NCI-H1105 (cell line): ENCODE measurements at places on chromosomes 2 and 18.

DNA sequence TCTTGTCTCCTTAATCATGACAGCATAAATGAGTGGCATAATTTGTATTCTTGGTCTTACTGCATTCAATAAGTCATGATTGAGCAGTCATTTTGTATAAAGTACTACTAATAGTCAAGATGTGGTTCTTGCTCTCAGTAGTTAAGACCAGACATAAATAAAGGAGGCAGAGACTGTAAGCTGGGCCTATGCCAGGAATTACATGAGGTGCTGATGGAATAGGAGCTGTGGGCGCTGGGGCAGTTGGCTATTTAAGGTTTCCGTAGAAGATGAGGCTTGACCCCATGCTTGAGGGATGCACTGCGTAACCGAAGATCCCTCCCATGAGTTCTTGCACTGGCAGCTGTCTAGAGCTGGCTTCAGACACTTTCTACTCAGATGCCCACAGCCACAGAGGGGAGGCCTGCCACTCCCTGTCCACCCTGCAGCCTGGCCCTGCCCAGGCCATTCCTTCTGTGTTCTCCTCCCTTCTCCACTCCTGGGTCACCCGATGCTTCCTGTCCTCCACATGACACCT is 150.9 kb upstream of the REV1 start:
- DNase-seq = no peak

GRCh38 chr2:209564816-209565215 is 141.0 kb downstream of the MAP2 start:
- DNase-seq = no peak

DNA sequence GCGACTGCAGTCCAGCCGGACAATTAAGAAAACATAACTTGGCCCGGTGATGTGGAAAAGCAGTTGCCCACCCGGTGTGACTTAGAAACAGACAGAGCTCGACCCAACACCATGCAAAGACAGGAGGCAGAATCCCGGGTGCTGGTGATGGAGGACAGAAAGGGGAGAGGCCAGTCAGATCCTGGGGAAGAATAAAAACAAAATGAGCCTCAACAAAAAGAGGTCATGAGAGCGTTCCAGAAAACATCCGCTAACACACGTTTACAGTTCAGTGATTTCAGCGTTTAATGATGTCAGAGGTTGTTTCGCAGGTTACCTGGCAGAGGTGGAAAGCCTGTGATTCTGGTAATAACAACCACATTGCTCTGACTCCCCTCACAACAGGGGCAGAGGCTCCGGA is 111.9 kb downstream of the OSR1 start:
- DNase-seq = no peak

GRCh38 chr2:74427551-74427950 is 6.0 kb downstream of the WDR54 start:
- no peak for DNase-seq

DNA sequence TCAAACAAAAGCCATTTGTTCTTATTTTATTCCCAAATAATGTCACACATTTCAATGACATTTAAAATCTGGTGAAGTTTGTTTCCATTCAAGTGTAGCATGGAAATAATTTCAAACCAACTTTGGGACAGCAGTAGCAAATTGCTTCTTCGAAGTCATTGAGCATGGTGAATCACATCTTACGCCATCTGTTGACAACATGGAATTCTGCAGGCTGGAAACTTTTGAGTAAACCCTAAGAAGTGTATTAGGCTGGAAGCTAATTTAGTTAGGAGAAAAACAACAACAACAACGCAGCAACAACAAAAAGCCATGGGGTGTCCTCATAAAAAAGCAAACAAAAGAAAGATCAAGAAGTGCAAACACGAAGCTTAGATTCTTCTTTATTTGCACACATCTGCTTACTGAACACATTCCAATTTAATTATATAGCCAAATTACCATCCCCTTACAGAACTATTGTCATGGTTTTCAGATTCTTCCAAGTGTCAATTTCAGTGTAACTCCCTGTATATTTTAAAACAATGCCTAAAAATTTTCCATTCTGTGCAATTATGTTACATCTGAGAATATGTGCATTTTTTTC is 659.0 kb upstream of the CDH7 start:
- DNase-seq = peak; percentile 30

DNA sequence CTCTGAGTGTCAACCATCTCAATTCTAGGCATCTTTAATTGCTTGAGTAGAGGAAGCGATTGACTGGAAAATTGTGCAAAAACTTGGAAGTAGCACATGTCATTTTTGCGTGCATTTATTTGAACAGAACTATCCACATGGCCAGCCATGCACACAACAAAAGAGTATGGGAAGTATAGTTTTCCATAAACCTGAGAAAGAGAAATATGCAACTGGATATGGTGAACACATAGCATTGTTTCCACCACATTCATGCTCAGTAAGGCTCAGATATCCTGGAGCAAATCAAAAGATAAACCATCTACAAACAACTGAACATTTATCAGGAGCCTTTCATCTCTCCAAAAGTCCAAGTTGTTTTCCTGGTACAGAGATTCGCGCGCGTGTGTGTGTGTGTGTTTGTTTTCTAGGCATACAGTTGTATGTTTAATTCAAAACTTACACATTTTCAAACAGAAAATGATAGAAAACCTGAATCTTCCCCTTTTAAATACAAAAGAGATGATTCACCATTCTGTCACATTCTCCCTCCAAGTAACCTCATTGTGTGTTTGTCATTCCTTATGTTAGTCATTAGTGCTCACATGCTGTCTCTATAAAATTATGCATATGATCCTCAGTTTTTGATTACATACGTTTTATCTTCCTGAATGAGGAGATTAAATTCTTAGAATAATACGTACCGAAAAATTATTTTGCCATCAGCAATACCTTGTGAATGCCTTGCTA is 780.4 kb upstream of the NRXN1 start:
- no peak for DNase-seq

- no peak for DNase-seq
Measured at GRCh38 chr18:34913837-34914661, 127.2 kb upstream of the MAPRE2 start.

- DNase-seq = no peak
Measured at GRCh38 chr18:76610933-76611749, 116.1 kb upstream of the ZNF516 start.

DNA sequence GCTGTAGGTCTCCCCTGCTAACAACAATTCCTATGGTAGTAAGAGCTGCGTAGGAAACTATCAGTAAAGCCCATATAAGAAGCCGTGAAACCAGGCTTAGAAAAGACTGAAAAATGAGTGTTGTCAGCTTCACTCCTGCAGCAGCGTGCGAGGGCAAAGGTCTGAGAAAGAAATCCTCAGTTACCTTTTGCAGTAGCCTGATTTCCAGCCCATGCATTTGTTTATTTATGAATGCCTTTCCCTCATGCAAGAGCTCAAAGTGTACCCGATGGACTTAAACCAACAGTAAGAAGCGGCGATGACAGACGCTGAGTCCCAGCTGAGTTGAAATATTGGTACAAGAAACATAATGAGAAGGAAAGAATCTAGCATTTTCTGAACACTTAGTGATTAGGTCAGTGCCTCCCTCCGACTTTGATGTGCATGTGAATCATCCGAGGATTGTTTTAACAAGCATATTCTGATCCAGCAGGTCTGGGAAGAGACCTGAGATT is 15.0 kb upstream of the POLI start:
- no peak for DNase-seq
